CD8-positive, alpha-beta T cell (primary cell): ENCODE measurements at places on chromosomes 16 and 17.
A peak's percentile ranks its signal among the peaks of the same experiment; 100 is the strongest.

DNA sequence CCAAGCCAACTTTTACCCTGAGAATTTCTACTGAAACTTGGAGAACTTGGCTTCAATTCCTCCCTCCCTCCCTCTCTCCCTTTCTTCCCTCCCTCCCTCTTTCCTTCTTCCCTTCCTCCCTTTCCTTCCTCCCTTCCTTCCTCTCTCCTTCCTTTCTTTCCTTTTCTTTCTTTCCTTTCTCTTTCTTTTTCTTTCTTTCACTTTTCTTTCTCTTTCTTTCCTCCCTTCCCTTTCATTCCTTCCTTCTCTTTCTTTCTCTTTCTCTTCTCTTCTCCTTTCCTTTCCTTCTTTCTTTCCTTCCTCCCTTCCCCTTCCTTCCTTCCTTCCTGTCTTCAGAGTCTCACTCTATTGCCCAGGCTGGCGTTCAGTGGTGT is 268.1 kb upstream of the SDK2 start:
- no peak for DNase-seq

DNA sequence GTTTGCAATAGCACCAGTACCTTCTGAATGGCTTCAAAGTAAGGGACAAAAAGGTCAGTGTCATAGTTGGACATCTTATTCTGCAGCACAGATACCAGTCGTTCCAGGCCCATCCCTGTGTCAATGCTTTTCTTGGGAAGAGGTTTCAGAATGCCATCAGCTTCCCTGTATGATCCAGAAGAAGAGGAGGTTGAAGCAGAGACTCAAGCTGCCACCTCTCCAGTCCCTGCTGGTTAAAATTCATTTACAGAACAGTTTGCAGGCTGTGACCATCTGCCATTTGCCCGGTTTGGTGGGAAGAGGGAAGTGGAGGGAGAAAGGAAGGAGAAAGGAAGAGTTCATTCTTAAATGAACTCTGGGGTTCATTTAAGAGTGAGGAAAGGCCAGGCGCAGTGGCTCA is 18.4 kb upstream of the EXOSC6 start:
- no peak for DNase-seq

DNA sequence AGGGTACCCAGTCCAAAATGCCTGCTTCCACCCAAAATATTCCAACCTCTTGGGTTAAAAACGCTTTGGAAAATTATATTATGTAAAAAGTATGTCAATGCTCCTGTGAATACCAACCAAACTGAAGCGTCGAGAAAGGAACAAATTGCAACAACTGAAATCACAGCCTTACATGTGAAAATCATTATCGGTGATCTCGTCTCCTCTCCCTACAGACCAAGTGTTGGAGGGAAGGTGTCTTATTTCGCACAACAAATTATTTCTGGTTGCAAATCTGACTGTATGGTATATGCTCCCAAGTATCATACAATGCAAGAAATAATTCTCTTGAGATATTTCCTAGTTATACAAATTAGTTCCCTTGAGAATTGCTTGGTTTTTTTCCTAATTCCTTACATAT is 89.3 kb upstream of the CDYL2 start:
- no peak for DNase-seq

DNA sequence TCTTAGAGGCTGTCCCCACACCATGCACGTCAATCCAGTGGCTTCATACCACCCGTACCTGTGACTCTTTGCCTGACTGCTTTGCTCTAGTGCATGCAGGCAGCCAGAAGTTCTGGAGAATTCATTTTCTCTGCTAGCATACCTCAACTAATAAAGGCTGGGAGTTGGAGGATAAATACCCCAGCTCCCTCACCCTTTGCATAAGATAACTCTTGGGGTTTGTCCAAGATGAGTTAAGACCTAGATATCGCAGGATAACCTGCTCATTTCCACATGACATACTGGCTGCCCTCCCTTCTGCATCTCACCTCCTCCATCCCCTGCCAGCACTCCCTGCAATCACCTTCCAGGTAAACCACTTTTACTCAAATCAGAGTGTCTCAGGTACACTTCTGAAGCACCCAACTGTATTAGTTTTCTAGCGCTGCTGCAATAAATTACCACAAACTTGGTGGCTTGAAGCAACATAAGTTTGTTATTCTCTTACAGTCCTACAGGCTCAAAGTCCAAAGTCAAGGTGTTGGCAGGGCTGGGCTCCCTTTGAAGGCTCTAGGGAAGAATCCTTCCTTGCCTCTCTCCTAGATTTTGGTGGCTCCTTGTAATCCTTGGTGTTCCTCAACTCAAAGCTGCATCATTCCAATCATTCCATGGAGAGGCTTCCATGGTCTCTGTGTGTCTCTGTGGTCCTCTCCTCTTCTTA is 146.8 kb downstream of the CRLF3 start:
- DNase-seq = no peak

- DNase-seq = no peak
Measured at GRCh38 chr16:19837984-19838707, 46.5 kb downstream of the GPRC5B start.

DNA sequence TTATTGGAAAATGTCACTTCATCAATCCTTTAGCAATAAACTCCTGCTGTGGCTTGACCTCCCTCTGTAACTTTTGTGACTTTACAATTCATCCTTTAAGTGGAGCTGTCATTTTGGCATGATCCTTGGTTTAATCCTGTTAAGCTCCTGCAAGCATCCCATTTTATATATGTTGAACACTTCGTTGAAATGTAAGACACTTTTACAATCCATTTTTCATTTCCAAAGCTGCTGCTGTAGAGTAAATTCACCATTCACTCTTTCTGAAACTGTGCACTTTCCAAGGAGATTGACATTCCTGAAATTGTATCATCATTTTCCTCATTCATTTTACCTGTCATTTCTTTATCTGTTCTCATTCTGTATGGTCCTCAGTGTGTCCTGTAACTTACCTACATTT is 1003.2 kb upstream of the GOT2 start:
- no peak for DNase-seq

GRCh38 chr16:84874004-84874435 is 54.2 kb downstream of the CRISPLD2 start:
- no peak for DNase-seq

DNA sequence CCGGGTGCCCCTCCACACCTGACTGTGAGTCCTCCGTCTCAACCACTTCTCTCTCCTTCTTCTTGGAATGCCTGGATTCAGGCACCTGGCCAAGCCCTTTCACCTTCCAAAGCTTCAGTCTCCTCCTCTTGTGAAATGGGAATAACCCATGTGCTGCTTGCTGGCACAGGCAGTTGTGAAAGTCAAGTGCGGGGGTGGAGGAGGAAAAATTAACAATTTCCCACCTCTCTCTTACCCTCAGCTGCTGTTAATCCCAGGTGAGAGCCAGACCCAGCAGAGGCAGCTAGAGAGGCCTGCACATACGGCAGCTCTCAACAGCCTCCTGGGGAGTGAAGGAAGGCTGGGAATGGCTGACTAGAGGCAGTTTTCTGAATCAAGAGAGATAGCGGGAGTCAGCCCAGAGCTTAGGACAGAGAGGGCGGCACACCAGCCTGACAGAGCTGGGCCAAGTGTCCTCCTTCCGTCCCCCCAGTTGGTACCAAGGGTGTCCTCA is 77.9 kb upstream of the LGALS9 start:
- DNase-seq = no peak

DNA sequence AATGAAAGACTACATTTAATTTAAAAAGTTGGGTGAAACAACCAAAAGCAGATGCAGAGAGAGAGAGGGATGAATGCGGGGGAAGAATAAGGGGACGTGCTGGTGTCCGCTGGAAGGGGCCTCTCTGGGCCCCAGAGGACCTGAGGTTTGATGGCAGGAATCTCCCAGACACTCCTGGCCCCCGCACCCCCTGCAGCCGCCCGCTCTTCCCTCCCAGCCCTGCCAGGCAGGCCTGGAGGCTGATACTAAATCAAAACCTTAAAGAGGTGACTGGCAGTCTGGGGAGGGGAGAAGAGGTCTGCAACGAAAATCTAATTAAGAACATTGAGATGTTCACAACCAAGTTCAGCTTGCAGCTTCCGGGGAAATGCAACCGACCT is 2.4 kb downstream of the FOXL1 start:
- DNase-seq = no peak

DNA sequence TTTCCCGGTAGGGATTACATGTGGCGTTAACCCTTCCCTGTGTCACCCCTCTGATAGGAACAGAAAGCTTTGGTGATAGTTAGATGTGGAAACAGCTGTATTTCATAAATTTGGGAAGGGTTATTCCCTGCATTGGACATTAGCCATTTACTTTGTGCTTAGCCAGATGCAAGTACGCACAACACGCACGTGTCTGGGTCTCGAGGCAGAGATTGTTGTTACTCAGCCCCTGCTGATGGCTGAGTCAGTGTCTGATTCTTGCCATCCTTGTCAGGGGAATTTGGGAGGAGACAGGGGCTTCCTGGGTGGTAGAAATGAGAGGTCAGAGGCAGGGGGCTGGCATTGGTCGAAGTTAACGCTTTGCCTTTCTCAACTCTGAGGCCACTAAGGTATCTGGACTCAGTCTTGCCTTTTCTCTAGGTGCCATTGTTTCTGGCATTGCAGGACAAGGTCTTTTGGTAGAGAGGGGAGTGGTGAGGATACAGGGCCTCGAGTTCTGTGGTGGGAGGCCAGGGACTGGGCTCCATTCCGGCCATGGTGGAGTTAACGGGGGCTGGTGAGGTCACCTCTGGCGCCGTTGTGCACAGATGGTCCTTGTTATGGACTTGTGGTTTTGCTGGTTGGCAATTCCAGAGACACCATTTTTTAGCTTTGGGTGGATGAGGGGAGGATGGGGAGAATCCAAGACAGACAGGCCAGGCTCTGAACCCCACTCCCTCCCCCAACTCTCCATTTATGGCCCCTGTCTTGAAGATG is 8.2 kb downstream of the MMP2 start:
- no peak for DNase-seq

GRCh38 chr17:68675723-68676122 is 74.6 kb upstream of the FAM20A start:
- DNase-seq = no peak

DNA sequence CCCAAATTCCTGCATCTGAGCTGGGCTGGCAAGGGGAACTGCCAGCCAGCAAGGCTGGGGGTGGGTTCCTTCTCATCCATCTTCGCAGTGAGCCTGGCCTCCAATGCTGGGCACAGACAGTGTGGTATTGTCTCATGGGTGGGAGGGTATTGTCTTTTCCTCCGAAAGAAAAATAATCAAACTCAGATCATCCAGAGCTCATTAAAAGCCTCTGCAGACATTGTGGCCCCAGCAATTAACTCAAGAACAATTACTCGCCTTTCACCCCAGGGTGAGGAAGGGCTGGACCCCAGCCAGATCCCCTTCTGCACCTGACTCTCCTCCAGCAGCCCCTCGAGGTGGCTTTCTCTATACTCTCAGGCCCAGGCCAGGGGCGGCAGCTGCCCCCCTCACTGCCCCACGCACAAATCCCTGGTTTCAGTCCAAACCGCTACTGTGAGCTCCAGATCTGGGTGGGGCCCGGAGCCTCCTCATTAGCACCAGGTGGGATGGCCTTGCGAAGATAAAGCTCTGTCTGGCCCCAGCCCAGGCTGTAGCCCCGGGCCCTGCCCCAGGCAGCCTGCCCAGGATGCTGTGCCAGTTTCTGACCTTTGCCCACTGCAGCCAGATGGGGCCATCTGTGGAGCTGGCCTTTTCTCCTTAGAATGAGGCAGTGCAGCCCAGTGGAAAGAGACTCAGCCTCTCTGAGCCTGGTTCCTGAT is 2.3 kb upstream of the KRT15 start:
- no peak for DNase-seq

DNA sequence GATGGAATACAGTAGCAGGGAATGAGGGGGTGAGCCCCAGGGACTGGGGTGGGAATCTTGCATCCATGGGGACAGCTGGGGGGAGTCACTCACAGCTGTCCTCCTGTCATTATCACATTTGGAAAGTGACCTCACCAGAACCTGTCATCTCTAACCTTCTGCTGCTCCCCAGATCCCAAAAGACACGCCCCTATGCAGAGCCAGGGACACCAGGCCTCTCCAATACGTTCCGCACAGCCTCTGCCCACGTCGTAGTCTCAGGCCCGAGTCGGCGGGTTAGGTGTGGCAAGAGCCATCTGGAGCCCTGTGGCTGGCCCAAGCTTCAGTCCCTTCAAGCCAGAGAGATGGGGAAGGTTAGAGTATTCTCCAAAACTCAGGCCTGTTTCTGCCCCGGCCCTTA is 214.3 kb downstream of the ENGASE start:
- DNase-seq = no peak

GRCh38 chr17:2937331-2938003 is 125.9 kb downstream of the OR1D5 start:
- DNase-seq = no peak

- no peak for DNase-seq
Measured at GRCh38 chr16:50797456-50797855, 55.6 kb downstream of the CYLD start.

DNA sequence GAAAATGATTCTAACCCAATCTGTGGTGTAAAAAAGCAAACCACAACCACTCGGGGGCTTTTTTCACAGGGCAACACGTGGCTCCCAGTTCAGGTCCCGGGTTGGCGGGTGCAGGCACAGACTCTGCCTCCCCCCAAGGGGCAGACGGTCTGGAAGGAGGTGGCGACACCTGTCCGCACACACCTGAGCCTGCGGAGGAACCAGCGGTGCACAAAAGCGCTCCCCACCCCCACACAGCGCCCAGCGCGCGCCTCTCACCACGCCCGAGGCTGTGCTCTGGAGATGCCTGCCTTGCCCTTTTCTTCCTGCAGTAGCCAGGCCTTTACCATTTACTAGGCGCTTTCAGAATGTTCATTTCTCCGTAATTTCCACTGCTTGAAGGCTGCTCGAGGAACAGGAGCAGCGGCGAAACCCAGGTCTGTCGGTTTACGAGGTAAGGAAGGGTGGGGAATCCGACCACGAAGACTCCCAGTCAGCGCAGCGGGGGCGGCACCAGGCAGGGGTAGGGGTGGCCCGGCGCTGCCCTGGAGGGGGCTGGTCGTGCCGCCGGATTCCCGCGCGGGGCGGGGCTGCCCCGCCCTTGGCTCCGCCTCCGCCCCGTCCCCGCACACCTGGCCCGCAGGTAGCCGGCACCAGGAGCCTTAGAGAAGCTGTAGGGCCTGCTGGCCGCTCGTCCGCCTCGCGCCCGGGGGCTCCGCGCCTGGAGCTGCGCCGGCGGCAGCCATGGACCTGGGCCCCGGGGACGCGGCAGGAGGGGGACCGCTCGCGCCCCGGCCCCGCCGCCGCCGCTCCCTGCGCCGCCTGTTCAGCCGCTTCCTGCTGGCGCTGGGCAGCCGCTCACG is at the start of gene USP43:
TSS of gene USP43 (plus strand) at position 608 of the 842 bp plus-strand sequence. CDS start at position 724, 116 bp downstream.
- DNase-seq = peak; percentile 52

DNA sequence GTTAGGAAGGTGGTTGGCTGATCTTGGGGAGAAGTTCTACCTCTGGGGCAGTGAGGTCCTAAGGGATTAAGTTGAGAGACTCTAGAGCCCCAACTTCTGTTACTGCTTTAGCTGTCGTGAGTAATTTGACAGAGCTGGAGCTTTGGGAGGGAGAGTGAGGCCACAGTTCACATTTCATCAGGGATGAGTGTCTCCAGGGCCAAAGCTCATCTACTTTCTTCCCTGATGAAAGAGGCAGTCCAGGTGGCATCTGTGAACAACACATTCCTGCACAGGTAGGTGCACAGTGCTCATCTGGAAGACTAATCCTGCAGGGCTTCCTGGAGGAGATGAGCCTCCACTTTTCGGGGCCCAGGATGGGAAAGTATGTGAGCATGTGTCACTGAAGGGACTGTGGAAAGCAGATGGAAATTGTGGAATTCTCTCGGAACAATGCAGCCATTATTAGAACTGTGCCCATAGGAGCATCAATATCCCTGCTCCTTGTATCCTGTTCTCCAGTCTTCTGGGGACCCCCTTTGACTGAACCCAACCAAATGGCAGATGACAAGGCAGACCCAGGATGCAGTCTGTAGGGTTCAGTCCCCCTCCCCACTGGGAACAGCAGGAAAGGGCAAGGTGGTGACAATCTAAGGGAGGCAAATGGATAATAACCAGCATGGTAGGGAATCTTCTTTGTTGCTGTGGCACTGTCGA is 9.0 kb downstream of the DYNLL2 start:
- DNase-seq = no peak

- DNase-seq = no peak
Measured at GRCh38 chr17:79117905-79118487, 43.4 kb downstream of the ENGASE start.
